Colonic mucosa (tissue), 4 donors: ENCODE measurements at places on chromosomes 4 and X.

DNA sequence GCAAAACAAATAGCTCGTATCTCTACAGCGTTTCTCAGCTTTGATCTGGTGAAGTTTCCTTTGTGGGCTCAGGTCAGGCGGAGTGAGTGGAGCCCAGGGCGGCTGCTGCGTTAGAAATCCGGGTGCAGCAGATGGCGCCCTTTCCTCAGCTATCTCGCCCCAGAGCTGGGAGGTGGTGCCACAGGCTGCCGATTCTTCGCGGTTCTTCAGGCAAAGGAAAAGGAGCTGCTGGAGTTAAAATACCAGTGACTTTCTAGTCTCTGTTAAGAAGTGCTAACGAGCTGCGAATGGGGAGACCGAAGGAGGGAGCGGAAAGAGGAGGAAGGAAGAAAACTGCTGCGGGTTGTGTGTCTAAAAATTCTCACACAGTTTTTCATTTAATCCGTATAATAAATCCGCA, 114.6 kb downstream of the CPE start:
- H3K36me3 ChIP-seq = no peaks in the 10 kb centered on the region
- H3K4me3 ChIP-seq = no peak overlapping the region
- no peaks in the 10 kb centered on the region for H3K27me3 ChIP-seq
- no peak overlapping the region for H3K27ac ChIP-seq
- peaks cover 4% of the 10 kb centered on the region for H3K4me1 ChIP-seq
- peak; percentile 64 for DNase-seq

- no peaks in the 10 kb centered on the region for H3K36me3 ChIP-seq
- H3K27me3 ChIP-seq = no peaks in the 10 kb centered on the region
- H3K4me1 ChIP-seq = no peaks in the 10 kb centered on the region
- no peak overlapping the region for H3K4me3 ChIP-seq
- no peak for DNase-seq
- H3K27ac ChIP-seq = no peak overlapping the region
Measured at GRCh38 chr4:151692821-151693673, 67.8 kb downstream of the GATB start.

DNA sequence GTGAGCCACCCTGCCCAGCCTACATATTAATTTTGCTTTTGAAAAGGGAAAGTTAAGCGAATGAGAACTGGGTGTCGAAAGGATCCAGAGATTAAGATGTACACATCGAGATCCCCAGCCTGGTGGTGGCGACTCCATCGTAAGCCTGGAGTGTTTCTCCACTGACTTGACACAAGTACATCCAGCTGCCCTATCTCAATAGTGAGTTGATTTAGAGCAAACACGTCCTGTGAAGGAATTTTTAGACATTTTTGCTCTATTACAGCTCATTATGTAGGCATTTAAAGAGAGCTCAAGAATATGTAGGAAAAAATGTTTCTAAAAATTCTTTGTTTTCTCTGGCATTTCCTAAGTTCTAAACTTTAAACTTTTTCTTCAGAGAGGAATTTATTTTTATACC, 11.7 kb upstream of the CLDN34 start:
- DNase-seq = no peak
- no peaks in the 10 kb centered on the region for H3K36me3 ChIP-seq
- no peaks in the 10 kb centered on the region for H3K4me1 ChIP-seq
- H3K27ac ChIP-seq = no peak overlapping the region

GRCh38 chr4:123653236-123653635, 256.6 kb downstream of the SPRY1 start:
- H3K27ac ChIP-seq = no peak overlapping the region
- no peaks in the 10 kb centered on the region for H3K4me1 ChIP-seq
- no peak for DNase-seq
- no peak overlapping the region for H3K4me3 ChIP-seq
- no peaks in the 10 kb centered on the region for H3K36me3 ChIP-seq

GRCh38 chr4:78584863-78585547, 33.4 kb downstream of the ANXA3 start:
- no peak overlapping the region for H3K4me3 ChIP-seq
- no peaks in the 10 kb centered on the region for H3K4me1 ChIP-seq
- no peak for DNase-seq
- no peaks in the 10 kb centered on the region for H3K27me3 ChIP-seq
- no peaks in the 10 kb centered on the region for H3K36me3 ChIP-seq
- H3K27ac ChIP-seq = no peak overlapping the region

- no peak overlapping the region for H3K4me3 ChIP-seq
- H3K4me1 ChIP-seq = no peaks in the 10 kb centered on the region
- no peak for DNase-seq
- no peak overlapping the region for H3K27ac ChIP-seq
- no peaks in the 10 kb centered on the region for H3K27me3 ChIP-seq
Measured at GRCh38 chrX:11464380-11464779, 171.2 kb downstream of the AMELX start.
